ENCODE measurements at places on chromosomes 6 and 20. TPM values are rescaled to one million over a fixed set of nuclear protein-coding genes. Genes with fewer than 3 reads are reported as not detected.

Gene JAG1
- 1.1 TPM for polyA plus RNA-seq

Gene OR2H2
- 14.3 TPM for polyA plus RNA-seq

Gene SAPCD1
- not detected for polyA plus RNA-seq

Gene C6orf163
- 2.4 TPM for polyA plus RNA-seq

Gene OLIG3
- not detected for polyA plus RNA-seq

Gene NDUFAF5
- 92.6 TPM for polyA plus RNA-seq

Gene MYB
- polyA plus RNA-seq, result not detected

Gene MYLK2
- not detected for polyA plus RNA-seq

Gene OR12D3
- not detected for polyA plus RNA-seq

Gene PCED1A
- polyA plus RNA-seq, result 5.4 TPM

Gene TMEM200A
- polyA plus RNA-seq, result not detected

Gene KIF3B
- polyA plus RNA-seq, result 14.4 TPM

Gene TGM2
- not detected for polyA plus RNA-seq

Gene CDH26
- polyA plus RNA-seq, result 15.3 TPM

Gene FNDC11
- polyA plus RNA-seq, result not detected

Gene PNRC1
- 65.7 TPM for polyA plus RNA-seq

Gene MUC22
- polyA plus RNA-seq, result not detected

Gene AP5S1
- polyA plus RNA-seq, result 9.7 TPM

Gene PCSK2
- polyA plus RNA-seq, result 39.6 TPM

Gene IYD
- not detected for polyA plus RNA-seq

Gene GSTA5
- not detected for polyA plus RNA-seq

Gene ITPR3
- polyA plus RNA-seq, result not detected

Gene COL9A3
- 1.8 TPM for polyA plus RNA-seq

Gene MYBL2
- polyA plus RNA-seq, result not detected

Gene PLN
- not detected for polyA plus RNA-seq

Gene EYA4
- polyA plus RNA-seq, result not detected

Gene LAMP5
- 12.8 TPM for polyA plus RNA-seq

Gene SLC26A8
- 2.9 TPM for polyA plus RNA-seq

Gene ADGB
- polyA plus RNA-seq, result not detected

Gene IRF4
- not detected for polyA plus RNA-seq

Gene SUMO4
- 2.7 TPM for polyA plus RNA-seq

Gene TXLNB
- polyA plus RNA-seq, result not detected

Gene SOX18
- not detected for polyA plus RNA-seq

Gene SGK2
- not detected for polyA plus RNA-seq

Gene BANF2
- polyA plus RNA-seq, result 21.1 TPM

Gene RHAG
- polyA plus RNA-seq, result not detected

Gene RAB44
- polyA plus RNA-seq, result not detected

Gene GPX5
- not detected for polyA plus RNA-seq

Gene SRSF12
- 8.6 TPM for polyA plus RNA-seq

Gene ZKSCAN4
- 2.5 TPM for polyA plus RNA-seq

Gene BTN1A1
- not detected for polyA plus RNA-seq

Gene TPD52L1
- polyA plus RNA-seq, result 3.5 TPM

Gene C6orf47
- 0.39 TPM for polyA plus RNA-seq

Gene ACAT2
- 15.8 TPM for polyA plus RNA-seq

Gene TAP2
- 4.7 TPM for polyA plus RNA-seq

Gene OPRL1
- polyA plus RNA-seq, result not detected

Gene CAGE1
- polyA plus RNA-seq, result not detected

Data from Purkinje cell (primary cell).